ENCODE measurements at places on chromosomes 1 and 21.

GRCh38 chr21:23968008-23968407 is 1639.3 kb downstream of the MRPL39 start:
- no peak for DNase-seq

DNA sequence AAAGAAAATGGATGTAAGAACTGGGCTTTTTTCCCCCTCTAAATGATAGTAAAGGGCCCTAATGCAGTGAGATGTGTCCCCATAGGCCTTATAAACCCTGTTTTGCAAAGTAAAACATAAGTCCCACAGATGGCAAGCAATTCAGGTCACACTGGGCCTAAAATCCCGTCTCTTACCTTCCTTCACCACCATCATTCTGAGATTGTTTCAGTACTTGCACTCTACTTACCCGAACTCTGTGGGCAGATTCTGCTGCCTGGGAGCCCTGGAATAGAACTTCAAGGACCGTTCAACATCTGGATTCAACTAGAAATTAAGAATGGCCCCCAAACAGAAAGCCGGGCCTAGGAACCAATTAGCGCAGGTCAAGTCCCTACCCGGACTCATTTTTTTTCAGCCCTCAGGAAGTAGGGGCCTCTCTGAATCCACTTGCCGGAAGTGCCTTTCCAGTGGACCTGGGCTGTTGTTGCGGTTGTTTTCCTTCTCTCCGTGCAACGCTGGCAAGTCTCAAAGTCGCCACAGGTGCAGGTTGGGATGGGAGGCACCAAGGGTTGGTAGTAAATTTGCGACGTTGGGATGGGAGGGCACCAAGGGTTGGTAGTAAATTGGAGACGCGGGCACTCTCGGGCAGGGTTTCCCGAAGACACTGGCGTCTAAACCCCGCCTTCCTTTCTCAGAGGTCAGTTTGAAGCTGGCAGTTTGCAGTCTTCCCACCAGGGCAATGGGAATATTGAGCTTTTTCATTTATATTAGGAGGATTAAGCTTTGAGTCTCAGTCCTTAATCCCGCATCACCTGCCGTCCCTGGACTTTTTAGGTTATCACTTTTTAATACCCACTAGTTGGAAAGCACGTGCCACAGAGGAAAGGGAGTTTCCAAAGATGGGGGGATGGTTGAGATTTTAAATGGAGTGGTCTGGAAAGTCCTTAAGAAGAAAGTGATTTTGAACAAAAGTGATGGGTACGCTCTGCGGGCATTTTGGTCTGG is at the start of gene TMEM69:
Gene TMEM69, plus strand, starts transcription at position 428 of the 987 bp plus-strand sequence. CDS start 2,888 bp downstream, outside the sequence.
- peak; percentile 88 for DNase-seq

DNA sequence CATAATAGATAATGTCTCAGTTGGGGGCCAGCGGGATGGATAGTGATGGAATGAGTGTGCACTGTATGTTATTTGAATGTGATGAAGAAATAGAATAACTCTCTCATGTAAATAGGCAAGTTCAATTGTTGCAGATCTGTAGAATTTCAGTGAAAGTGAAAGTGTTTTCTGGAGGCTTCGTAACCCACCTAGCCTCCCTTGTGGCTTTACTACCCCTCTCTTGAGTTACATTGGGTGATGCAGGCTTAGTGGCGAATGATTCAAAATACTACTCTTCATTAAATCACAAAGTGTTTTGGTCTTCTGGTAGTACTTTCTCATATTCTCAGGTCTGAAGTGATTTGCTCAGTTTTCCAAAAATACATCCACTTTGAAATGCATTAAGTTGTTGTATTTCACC is 411.9 kb downstream of the ZP4 start:
- DNase-seq: no peak

- DNase-seq: peak; percentile 38
These were observed 63.1 kb downstream of the ELK4 start for GRCh38 chr1:205568469-205569361.

GRCh38 chr1:231159202-231159962 is 2.5 kb upstream of the TRIM67 start:
- DNase-seq: no peak

DNA sequence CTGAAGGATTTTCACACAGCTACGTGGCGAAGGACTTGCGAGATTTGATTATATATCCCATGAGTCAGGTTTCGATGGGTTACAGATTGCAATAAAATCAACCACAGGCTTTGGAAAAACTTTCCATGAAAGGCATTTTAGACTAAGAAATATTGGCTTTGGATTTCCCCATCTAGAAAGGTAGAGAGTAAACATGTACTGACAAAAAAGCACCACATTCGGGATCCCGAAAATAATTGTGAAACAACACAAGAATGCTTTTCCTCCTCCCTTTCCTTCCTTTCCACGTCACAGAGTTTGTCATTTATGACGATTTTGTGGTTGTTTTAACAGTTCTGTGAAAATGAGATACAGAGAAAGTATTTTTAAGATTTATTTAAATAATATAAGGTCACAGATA is 38.5 kb downstream of the TGFB2 start:
- DNase-seq: no peak

GRCh38 chr1:31785020-31785946 is 21.1 kb upstream of the ADGRB2 start:
- DNase-seq: peak; percentile 65

DNA sequence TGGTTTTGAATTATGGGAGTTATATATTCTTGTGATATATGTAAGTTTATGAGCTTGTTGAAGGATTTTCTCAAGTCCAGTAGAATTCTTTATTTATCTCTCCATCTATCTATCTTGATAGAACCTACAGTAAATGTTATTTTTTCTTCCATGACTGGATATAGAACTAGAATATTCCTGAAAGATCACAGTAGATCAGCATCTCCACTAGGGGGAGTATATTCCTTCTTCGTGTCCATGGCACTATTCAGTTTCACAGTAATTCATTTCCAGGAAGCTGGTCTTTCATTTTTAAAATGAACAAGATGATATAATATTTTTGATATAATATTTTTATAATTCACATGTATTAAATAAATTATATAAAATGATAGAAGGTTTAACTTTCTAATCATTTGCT is 18.8 kb downstream of the TMPRSS15 start:
- DNase-seq: no peak

- peak; percentile 22 for DNase-seq
These were observed 36.2 kb upstream of the LRIG2 start for GRCh38 chr1:113036639-113037321.

DNA sequence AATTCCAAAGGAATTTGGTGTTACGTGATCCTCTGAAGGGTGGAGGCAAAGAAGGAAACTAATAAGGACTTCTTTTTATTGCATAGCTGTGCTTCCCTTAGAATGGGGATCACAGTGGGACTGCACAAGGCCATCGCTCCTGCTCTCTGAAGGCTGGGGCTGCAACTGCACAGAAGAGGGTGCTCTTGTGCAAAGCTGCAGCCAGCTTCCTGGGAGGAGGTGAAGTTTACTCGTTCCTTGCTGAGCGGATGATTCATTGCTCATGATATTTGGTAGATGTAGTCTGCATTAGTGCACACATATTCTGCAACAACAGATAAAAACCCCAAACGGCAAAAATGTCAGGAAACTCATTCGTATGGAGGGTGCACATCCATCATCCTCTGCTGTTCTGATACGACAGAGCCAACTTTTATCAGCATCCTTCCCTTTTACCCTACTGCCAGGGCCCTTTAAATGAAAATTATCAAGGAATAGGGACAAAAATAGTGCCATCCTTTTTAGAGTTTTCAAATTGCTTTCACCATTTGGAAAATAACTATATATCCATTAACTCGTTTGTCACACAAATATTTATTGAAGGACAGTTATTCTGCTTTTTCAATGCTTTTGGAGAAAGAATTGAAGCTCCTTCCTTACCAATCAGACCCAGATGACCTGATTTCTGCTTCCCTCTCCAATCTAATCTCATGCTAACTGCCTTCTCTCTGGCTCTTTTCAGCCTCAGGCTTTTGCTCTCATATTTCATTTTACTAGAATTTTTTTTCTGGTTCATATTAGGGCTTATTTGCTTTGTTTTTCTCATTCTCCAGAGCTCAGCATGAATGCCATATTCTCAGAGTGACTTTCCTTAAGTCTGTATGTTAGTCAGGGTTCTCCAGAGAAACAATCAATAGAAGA is 263.6 kb downstream of the DUSP10 start:
- DNase-seq: no peak

DNA sequence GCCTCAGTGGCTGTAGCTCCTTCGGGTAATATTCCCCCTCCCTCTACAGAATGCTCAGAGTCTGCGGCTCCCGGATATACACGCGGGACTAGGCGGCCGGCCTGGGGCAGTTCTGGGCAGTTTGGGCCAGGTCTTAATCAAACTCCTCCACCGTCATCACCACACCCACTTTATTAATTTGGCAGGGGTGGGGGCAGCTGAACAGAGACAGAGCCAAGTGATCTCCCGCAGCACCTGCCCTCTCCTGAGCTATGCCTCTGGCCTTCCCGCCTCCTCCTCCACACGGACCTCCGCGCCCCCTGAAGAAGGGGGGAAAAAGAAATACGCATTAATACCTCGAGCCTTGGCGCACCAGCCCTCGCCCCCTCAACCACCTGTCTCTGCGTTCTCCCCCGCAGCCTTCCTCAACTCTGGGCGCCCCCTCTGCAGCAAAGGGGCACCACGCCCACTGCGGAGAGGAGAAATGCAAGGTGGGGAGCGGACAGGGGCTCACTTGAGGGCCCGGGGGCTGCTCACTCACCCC is 42.6 kb downstream of the CD34 start:
- peak; percentile 78 for DNase-seq

DNA sequence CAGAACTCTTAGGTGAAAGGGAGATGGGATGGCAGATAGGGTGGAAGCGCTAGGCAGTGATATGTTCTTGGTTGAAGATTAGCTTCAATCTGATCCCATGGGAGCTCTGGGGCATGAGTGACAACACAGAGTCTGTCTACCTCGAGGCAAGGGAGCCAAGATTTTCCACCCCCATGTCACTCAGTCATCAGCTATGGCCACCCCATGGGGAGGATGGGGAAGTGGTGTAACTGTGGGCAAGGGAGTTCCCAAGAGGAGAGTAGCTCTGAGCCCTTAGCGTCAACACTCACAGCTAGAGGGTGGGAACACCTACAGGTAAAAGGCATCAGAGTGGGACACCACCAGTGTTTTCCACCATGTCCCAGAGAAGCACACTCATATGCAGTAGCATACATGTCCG is 30.3 kb upstream of the C1QA start:
- no peak for DNase-seq

DNA sequence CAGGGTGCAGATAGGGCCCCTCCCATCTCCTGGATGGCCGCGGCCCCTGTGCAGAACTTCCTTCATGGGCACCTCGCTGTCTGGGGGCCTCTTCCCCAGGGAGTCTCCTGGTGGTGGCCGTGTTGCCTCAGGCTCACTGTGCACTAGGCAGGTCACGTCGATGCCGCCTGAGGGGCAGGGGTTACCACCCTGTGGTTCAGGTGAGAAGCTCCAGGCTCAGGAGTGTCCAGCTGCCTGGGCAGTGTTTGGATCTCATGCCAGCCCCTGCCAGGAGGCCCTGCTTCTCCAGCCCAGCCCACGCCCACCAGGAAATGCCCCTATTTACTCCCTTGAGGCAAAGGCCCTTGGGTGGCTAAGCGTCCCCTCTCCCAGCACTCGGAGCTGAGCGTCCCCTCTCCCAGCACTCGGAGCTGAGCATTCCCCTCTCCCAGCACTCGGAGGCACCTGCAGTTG is 2.1 kb downstream of the ITGB2 start:
- DNase-seq: no peak

DNA sequence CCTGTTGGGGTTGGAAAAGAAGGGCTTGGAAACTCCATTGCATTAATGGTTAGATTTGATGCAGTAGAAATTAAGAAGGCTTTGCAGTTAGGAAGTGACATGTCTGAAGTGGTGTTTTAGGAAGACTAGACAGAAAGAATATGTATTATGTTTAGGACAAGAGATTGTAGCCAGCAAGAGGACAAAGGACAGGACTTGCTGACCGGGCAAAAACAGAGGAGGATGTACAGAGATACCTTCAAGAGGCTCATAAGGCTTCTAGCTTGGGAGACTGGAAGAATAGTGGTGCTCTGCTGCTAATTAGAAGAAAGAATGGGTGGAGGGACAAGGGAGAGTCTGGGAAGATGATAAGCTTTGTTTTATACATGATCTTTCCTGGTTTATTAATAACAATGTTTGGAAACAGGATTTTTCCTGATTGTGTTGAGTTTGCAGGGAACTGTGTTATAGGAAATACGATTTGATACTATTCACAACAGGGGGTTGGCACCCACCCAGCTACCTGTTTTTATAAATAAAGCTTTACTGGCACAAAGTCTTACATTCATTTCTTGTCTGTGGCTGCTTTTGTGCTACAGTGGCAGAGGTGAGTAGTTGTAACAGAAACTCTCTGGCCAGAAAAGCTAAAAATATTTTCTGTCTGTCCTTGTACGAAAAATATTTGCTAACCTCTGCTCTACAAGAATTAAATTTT is 37.1 kb upstream of the TMCO2 start:
- no peak for DNase-seq

DNA sequence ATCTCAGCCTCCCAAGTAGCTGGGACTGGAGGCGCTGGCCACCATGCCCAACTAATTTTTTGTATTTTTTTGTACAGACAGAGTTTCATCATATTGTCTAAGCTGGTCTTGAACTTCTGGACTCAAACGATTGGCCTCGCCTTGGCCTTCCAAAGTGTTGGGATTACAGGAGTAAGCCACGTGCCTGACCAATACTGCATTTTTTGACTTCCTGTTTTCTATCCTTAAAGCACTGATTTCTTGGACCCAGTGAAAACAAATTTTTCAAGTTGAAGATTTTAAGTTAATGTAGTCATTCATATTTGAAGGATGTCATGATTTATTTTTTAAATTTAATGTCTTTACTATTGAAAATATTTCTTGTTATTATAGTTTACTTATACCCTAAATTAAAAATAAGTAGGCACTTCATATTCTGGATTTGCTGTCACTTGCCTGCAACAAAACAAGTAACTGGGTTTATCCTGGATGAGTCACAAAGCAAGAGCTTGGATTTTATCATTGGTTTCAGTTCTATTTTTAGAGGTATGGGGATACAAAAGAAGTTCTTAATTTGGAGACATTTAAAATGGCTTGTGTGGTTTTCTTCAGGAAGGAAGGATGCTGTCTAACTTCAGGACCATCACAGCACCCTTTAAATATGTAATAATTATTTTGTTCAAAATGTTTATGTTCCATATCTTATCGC is 2.2 kb upstream of the VPS45 start:
- DNase-seq: no peak

GRCh38 chr1:180646093-180646492 is 14.3 kb downstream of the XPR1 start:
- DNase-seq: no peak

GRCh38 chr21:35386491-35387079 is 337.5 kb upstream of the RUNX1 start:
- no peak for DNase-seq

- DNase-seq: no peak
These were observed 235.9 kb upstream of the IRF2BP2 start for GRCh38 chr1:234845836-234846235.

DNA sequence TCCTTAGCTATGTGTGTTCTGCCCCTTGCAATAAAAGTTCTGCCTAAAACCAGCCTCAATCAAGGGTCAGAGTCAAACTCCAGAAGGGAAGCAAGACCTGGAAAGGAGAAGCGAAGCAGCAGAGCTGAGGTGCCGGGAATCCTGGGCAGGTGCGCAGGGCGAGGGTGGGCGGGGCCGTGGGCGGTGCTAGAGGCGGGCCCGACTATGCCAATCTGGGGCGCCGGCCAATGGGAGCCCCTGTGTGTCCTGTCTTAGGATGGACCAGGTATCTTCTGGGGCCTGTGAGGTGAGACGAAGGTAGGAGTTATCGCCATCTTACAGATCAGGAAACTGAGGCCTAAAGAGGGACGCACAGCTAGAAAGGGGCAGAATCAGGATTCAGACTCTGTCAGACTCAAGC is 120.3 kb downstream of the PTPRU start:
- no peak for DNase-seq

GRCh38 chr1:88661951-88662699 is 21.9 kb upstream of the PKN2 start:
- DNase-seq: no peak

GRCh38 chr1:45037456-45037855 is 25.4 kb downstream of the UROD start:
- no peak for DNase-seq
